Astrocyte (in vitro differentiated cells and primary cell): ENCODE measurements at places on chromosomes 13 and 19.

GRCh38 chr13:87669379-87669978 is 1.7 kb upstream of the SLITRK5 start:
- no peak for DNase-seq

DNA sequence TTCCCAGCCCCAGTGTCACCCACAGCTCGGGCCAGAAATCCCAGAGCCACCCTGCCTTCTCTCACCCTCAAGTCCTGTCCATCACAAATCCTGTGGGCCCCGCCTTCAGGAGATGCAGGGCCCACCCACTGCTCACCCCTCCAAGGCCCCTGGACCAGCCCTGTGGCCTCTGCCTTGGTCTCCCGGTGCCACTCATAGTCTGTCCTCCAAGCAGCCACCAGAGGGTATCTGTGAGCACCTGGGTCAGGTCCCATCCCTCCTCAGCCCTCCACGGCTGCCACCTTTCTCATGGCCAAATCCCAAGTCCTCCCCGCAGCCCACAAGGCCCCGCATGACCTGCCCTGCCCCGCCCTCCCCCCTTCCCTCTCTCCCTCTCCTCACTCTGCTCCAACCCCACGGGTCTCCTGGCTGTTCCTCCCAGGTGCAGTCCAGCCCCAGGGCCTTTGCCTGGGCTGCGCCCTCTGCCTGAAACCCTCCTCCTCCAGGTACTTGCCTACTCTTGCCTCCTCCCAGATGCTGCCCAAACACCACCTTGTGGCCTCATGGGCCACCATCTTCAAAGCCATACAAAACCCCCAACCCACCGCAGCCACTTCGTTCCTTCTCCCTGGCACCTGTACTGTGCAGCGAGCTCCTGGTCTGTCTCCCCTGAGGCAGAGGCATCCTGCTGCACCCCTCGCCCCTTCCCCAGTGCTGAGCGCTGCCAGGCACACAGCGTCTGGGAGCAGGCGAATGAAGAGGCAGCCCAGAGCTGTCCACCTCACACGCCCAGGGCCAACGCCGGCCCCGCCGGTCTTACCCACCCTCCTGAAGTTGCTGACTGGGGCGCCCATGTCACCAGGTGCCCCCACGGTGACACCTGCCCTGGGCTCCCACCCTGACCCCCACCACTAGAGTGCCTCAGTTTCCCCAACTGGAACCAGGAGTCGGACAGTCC is 13.2 kb upstream of the UQCR11 start:
- no peak for DNase-seq

- DNase-seq, result peak; percentile 61
These were observed 71.9 kb upstream of the UBL3 start for GRCh38 chr13:29922281-29922821.

GRCh38 chr19:681029-682019 is 5.1 kb downstream of the FSTL3 start:
- no peak for DNase-seq

DNA sequence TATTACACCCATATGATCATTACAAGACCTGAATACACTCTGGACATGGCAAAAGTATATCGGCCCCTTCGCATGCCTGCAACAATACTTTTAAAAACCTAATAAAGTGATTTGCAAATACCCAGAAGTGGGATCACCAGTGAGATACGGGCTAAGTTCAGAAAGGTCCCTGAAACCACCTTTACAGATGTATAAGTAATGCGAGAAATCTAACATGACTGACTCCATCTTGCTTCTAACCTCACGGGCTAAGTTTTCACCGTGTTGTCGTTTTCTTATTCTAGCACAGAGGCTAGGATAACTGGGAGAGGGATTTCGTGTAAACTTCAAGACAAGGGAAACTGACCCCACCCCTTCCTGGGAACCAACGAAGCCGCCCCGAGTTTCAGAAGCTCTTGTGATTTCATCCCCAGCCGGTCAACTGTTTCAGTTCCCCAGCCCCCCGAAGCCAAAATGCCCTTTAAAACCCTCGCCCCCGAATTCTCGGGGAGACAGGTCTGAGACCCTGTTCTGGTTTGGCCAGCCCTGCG is 703 bp downstream of the NEK3 start:
- peak; percentile 42 for DNase-seq

GRCh38 chr19:46753420-46754155 is 7.3 kb upstream of the STRN4 start:
- DNase-seq, result no peak

- no peak for DNase-seq
These were observed 1095.4 kb upstream of the PCDH20 start for GRCh38 chr13:62510906-62511655.

DNA sequence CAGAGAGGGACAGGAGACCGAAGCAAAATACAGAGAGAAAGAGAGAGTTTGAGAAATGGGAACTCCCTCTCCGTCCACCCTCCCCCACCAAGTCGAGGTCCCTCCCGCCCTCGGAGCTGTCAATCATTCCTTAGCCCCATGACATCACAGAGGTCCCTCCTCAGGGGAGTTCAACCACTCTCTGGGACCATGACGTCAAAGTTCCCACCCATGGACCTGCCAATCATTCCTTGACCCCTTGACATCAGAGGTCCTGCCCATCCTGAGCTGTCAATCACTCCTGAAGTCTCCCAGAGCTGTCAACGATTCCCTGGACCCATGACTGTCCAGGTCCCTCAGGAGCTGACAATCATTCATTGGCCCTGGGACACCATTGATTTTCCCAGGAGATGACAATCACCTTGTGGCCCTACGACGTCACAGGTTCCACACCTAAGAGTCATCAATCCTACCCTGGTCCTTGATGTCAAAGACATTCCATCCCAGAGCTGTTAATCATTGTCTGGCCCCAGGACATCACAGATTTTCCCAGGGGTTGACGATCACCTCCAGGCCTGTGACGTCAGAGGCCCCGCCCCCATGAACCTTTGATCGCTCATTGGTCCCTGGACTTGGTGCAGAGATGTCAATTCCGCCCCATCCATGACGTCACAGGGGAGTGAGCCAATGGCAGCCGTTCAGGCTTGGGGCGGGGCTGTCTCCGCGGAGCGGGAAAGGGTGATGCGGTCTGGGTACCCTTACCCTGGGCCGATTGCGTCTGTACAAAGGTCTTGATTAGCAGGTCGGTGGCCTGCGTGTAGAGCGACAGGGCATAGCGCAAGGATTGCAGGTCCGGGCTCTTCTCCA is 61.7 kb downstream of the COLGALT1 start:
- peak; percentile 4 for DNase-seq

DNA sequence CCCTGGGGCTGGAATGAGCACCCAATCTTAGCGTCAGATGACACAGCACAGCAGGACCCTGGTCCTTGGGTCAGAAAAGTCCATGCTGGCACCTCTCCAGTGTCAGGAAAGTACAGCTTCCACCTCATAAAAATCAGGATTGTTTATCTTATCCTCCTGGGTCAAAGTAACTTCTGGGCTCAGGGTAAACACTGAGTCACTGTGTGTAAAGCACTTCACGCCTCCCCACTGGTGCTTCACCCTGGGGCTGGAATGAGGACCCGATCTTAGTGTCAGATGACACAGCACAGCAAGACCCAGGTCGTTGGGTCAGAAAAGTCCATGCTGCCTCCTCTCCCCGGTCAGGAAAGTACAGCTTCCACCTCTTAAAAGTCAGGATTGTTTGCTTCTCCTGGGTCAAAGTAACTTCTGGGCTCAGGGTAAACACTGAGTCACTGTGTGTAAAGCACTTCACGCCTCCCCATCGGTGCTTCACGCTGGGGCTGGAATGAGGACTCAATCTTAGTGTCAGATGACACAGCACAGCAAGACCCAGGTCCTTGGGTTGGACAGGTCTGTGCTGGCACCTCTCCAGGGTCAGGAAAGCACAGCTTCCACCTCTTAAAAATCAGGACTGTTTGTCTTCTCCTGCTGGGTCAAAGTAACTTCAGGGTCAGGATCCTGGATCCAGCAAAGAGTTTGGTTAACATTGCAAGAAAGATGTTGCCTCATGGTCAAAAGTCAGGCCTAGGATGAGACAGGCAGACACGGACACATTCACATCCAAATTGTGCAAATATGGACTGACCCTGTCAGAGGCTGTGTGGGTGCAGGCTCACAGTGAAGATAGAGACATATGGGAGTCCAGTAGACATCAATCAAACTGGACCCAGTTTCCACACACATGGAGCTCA is 39.2 kb upstream of the CYP2A7 start:
- DNase-seq, result no peak

DNA sequence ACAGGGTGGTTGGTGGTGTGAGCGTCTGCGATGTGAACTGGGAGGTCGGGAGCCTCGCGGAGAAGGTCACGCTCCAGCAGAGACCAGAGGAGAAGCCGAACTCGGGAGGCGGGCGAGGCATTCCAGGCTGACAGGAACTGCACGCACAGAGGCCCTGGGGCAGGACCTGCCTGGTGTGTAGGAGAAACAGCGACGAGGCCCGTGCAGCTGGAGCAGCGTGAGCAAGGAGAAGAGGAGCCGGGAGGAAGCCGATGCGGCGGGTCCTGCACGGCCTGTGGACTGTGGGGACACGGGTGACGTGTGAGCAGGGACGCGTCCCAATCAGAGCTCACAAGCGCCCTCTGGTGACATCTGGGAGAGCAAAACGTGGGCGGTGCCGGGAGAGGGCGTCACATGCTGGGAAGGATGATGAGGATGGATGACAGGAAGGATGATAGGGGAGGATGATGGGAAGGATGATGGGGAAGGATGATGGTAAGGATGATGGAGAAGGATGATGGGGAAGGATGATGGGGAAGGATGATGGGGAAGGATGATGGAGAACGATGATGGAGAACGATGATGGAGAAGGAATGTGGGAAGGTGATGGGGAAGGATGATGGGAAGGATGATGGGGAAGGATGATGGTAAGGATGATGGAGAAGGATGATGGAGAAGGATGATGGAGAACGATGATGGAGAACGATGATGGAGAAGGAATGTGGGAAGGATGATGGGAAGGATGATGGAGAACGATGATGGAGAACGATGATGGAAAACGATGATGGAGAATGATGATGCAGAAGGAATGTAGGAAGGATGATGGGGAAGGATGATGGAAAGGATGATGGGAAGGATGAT is 16.1 kb upstream of the MADCAM1 start:
- no peak for DNase-seq

DNA sequence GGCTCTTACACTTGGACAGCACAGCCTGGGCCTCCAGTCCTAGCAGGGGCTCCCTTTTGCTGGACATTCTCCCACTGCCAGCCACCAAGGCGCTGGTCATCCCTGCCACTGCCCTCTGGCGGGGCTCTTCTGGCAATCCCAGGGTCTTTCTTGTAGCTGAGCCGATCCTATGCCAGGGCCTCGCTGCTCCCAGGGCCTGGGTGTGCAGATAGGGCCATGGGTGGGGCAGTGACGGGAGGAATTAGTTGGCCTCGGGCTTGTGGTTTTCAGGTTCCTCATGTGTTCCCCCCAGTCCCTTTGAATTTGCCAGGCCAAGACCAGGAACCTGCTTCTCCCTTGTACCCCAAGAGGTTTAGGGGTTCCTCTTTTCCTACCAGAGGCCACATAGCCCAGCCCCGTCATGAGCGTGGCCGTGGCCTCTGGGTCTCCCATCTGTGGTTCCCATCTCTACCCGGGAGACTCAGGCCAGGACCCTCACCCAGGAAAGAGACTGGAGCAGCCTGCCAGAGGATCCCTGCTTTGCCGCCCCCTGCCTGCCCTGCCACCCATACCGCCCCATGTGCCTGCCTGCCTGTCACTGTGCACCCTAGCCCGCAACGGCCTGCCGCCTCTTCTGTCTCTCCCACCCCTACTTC is 26.2 kb downstream of the TMED1 start:
- DNase-seq, result no peak

GRCh38 chr19:33699754-33700407 is 78.1 kb downstream of the CHST8 start:
- DNase-seq, result no peak

- DNase-seq, result no peak
These were observed 1.1 kb downstream of the RYR1 start for GRCh38 chr19:38434549-38435051.

DNA sequence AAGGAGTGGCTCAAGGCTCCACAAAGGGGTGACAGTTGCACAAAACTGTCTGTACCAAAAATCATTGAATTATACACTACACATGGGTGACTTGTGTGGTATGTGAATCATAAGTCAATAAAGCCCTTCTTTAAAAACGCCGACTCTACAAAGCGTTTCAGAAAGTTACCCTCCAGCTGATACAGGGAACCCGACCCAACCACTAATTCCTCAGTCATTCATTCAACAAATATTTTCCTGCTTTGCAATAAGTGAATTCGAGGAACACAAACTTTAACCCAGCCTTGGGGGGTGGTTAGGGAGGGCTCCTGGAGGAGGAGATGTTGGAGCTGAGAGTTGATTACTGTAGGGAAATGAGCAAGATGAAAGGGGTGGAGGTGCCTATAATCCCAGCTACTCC is 32.0 kb downstream of the LTBP4 start:
- peak; percentile 77 for DNase-seq

DNA sequence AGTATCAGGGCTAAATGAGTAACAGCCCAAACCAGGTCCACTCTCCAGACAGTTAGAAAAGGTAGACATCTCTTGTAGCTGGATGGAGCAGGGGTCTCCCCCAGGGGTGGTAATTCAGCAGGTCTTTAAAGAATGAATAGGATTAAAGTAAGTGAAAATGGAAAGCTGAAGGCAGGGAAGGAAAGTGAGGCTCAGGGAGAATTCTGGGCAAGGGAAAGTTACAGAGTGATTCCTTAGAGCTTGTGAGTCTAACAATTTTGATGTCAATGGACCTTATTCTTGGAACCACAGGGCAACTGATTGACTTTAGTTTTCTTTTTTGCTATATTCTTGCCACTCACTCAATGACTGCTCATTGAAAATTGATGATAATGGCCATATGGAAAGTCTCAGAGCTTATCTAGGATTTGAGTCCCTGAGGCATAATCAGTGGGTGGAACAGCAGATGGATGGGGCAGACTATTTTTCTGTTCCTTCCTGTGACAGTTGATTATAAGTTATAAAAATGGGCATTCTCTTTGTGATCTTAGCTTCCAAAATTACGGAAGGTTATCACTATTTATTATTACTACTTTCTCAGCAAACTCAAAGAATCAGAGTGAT is 76.9 kb downstream of the LRCH1 start:
- no peak for DNase-seq

DNA sequence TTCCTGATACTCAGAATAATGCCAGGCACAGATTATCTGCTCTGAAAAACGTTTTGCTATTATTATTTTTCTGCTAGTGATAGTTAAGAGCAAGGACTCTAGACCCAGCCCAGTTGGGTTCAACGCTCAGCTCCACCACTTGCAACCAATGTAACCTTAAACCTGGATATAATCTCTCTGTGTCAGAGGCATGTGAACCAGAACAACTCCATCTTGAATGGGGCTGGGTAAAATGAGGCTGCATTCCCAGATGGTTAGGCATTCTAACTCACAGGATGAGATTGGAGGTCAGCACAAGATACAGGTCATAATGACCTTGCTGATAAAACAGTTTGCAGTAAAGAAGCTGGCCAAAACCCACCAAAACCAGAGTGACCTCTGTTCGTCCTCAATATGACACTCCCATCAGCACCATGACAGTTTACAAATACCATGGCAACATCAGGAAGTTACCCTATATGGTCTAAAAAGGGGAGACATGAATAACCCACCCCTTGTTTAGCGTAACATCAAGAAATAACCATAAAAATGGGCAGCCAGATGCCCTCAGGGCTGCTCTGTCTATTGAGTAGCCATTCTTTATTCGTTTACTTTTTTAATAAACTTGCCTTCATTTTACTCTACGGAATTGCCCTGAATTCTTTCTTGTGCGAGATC is 13.6 kb downstream of the FAM187B start:
- DNase-seq, result no peak
